ENCODE measurements at places on chromosomes 6 and 20. TPM values are rescaled to one million over a fixed set of nuclear protein-coding genes. Genes with fewer than 3 reads are reported as not detected.

GRCh38 chr6:28988536-28989311, 16.4 kb downstream of the ZNF311 start:
- H3K4me3 ChIP-seq, result peak overlapping the region; percentile 14
- no peak for DNase-seq
- H3K4me1 ChIP-seq, result no peaks in the 10 kb centered on the region
- H3K27ac ChIP-seq, result no peak overlapping the region
- no peaks in the 10 kb centered on the region for H3K27me3 ChIP-seq
- no peaks in the 10 kb centered on the region for H3K36me3 ChIP-seq

Gene LTB
- 1.4 TPM for polyA plus RNA-seq

DNA sequence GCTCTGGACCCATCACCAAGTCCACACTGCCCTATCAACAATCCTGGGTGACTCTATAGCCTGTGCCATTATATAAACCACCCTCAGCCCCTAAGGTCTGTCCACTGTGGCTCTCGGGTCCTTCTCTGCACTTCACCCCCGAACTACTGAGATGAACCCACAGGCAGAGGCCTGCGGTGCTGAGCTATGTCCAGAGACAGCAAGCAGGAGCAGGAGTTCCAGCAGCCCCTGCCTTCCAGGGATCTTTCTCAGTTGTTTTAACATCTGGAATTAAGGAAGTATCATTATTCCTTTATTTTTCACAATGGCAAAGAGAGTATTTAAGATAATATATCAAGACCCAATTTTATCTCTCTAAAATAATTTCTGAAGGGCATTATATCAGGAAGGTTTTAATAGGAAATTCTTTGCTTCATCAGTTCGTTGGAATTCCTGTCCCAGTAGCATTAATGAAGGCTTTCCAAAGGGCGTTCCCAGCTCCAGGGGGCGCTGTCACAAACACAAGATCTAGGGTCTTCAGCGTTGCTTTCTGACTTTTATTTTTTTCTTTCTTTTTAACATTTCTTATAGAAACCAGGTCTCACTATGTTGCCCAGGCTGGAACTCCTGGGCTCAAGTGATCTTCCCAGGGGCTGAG, 27.3 kb downstream of the RRBP1 start:
- no peak overlapping the region for H3K27ac ChIP-seq
- no peak overlapping the region for H3K4me3 ChIP-seq
- DNase-seq, result no peak
- peaks cover 27% of the 10 kb centered on the region for H3K36me3 ChIP-seq
- H3K4me1 ChIP-seq, result peaks cover 51% of the 10 kb centered on the region
- H3K27me3 ChIP-seq, result no peaks in the 10 kb centered on the region

Gene C6orf118
- polyA plus RNA-seq, result 0.19 TPM

GRCh38 chr6:16471222-16471909, 233.0 kb downstream of the GMPR start:
- H3K4me3 ChIP-seq, result no peak overlapping the region
- no peak for DNase-seq
- H3K27me3 ChIP-seq, result no peaks in the 10 kb centered on the region
- H3K36me3 ChIP-seq, result no peaks in the 10 kb centered on the region

GRCh38 chr20:62161347-62161746, 17.8 kb downstream of the SS18L1 start:
- DNase-seq, result no peak
- H3K27ac ChIP-seq, result no peak overlapping the region
- no peak overlapping the region for H3K4me3 ChIP-seq

GRCh38 chr6:14211562-14211942, 94.0 kb downstream of the CD83 start:
- H3K27me3 ChIP-seq, result no peaks in the 10 kb centered on the region
- H3K27ac ChIP-seq, result no peak overlapping the region
- H3K4me1 ChIP-seq, result no peaks in the 10 kb centered on the region
- peak overlapping the region; percentile 35 for H3K4me3 ChIP-seq
- DNase-seq, result no peak

- no peaks in the 10 kb centered on the region for H3K4me1 ChIP-seq
- no peak overlapping the region for H3K4me3 ChIP-seq
- H3K36me3 ChIP-seq, result no peaks in the 10 kb centered on the region
- no peak overlapping the region for H3K27ac ChIP-seq
- no peak for DNase-seq
- H3K27me3 ChIP-seq, result no peaks in the 10 kb centered on the region
These were observed 293.5 kb downstream of the SMOC2 start for GRCh38 chr6:168734523-168734922.

DNA sequence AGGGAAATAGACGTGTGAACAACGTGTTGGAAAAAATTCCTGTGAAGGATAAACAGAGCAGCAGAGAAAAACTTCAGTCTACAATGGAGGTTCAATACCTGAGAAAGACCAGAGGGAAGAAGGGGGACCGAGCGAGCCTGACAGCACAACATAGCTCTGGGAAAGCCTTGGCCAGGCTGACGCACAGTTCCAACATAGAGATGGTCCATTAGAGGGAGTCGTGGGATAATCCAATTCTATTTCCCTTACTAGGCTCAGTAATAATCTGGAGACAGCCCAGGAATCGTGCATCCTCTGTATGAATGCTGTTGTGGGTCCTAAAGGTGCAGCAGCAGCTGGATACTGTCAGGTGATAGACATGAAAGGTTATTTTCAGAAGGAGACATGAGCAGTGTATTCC, 370.8 kb upstream of the BTBD3 start:
- peaks cover 10% of the 10 kb centered on the region for H3K4me1 ChIP-seq
- H3K27me3 ChIP-seq, result no peaks in the 10 kb centered on the region

- H3K36me3 ChIP-seq, result no peaks in the 10 kb centered on the region
- no peaks in the 10 kb centered on the region for H3K27me3 ChIP-seq
- H3K27ac ChIP-seq, result no peak overlapping the region
- no peaks in the 10 kb centered on the region for H3K4me1 ChIP-seq
- no peak for DNase-seq
These were observed 378.8 kb upstream of the NRSN1 start for GRCh38 chr6:23747239-23747638.

- peak overlapping the region; percentile 70 for H3K27ac ChIP-seq
- H3K36me3 ChIP-seq, result no peaks in the 10 kb centered on the region
- peak overlapping the region; percentile 86 for H3K4me3 ChIP-seq
- peaks cover 7% of the 10 kb centered on the region for H3K4me1 ChIP-seq
- H3K27me3 ChIP-seq, result no peaks in the 10 kb centered on the region
These were observed 691 bp downstream of the ASF1A start for GRCh38 chr6:118894425-118895260.

DNA sequence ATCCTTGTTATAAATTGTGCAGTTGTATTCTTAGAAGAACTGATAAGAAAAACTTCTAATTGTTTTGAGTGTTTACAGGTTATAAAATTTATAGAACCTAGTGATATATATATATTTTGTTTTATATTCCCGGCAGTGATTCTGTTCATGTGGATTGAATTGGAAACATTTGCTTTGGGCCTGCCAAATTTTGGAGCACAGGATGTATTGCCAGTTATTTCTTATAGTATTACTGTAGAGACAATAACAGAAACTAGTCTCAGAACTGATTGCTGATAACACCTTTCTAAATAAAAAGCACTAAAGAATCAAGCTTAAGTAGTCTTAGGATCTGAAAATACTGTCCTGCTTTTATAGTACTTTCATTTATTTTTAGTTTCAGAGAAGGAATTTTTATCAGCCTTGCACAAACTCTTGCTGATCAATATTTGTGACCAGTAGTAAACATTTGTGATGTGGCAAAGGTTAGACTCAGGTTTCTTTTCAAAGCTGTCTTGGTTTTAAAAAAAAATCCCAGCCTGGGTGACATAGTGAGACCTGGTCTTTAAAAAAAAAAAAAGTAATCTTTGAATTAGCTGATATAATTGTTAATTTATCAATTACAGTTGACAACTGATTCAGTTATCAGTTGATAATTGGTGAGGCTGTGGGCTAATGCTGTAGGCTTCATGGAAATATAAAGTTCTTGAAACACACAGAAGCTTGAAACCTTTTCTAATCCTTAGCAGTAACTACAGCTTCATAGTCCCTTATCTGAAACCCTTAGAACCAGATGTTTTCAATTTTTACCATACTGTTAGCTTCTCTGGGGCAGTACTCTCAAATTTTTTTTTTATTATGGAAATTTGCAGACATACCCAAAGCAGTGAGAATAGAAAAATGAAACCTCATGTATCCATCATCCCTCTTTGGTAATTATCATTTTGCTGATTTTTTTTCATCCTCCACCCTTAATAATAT, 42.4 kb downstream of the RNGTT start:
- no peaks in the 10 kb centered on the region for H3K36me3 ChIP-seq
- no peak overlapping the region for H3K4me3 ChIP-seq
- H3K27me3 ChIP-seq, result no peaks in the 10 kb centered on the region
- H3K4me1 ChIP-seq, result no peaks in the 10 kb centered on the region
- no peak for DNase-seq

DNA sequence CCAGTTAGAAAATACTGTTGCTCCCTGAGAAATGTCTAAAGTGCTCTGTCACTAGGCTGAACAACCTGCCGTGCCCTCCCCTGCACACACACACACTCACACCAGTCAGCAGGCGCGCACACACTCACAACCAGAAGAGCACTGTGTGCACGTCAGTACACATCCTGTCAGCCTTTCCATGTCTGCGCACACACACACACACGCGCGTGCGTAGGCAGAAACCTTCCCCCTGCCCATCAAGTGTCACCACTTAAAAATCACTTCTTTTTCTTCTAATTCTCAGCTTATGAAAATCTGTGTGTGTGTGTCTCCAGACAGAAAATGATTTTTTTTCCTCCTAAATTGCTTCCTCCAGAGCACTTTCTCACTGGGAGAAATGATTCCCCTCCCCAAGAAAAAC, 100.3 kb downstream of the EDN3 start:
- H3K4me1 ChIP-seq, result peaks cover 5% of the 10 kb centered on the region
- no peaks in the 10 kb centered on the region for H3K36me3 ChIP-seq
- H3K27ac ChIP-seq, result no peak overlapping the region

DNA sequence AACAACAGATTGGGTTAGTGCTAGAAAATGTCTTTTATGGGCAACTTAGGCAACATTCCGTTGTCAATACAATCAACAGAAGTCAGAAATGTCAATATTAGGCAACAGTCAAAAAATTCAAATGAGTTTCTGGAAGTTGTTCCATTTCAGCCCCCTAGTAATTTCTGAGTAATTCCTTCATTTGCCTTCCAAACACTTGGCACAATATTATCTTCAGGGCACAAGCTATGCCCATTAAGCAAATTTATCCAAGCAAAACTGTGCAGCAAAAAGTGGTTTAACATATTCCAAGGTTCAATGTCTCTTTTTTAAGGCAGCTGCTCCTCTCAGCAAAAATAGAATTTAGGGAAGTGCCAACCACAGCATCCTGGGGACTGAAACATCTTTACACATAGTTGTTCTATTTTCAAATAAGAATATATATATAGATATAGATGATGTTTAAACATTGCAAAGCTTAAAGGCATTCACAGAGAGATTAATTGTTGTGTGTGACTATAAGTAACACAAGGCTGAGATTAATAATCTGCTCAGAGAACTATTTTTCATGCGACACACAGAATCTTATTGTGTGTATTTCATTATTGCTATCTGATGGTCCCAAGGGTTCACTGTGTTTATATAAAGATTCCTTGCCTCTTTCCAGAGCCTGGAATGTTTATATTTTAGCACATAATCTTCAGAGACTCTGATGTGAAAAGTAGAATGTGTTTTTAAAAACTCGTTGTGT, 75.2 kb upstream of the ADTRP start:
- peaks cover 16% of the 10 kb centered on the region for H3K4me1 ChIP-seq
- no peak for DNase-seq
- H3K4me3 ChIP-seq, result no peak overlapping the region
- no peaks in the 10 kb centered on the region for H3K36me3 ChIP-seq

- no peaks in the 10 kb centered on the region for H3K27me3 ChIP-seq
- H3K4me3 ChIP-seq, result peak overlapping the region; percentile 49
- no peaks in the 10 kb centered on the region for H3K4me1 ChIP-seq
- no peaks in the 10 kb centered on the region for H3K36me3 ChIP-seq
- H3K27ac ChIP-seq, result peak overlapping the region; percentile 85
- DNase-seq, result peak; percentile 68
These were observed 80.4 kb upstream of the BTN3A2 start for GRCh38 chr6:26284537-26285142.

- no peak overlapping the region for H3K27ac ChIP-seq
- no peaks in the 10 kb centered on the region for H3K4me1 ChIP-seq
- no peaks in the 10 kb centered on the region for H3K36me3 ChIP-seq
- no peak for DNase-seq
- no peak overlapping the region for H3K4me3 ChIP-seq
These were observed 335.8 kb upstream of the NT5E start for GRCh38 chr6:85113934-85114580.

Gene MYBL2
- polyA plus RNA-seq, result 14.5 TPM

GRCh38 chr6:141354191-141354955, 778.4 kb upstream of the GJE1 start:
- no peak for DNase-seq
- no peaks in the 10 kb centered on the region for H3K4me1 ChIP-seq
- H3K4me3 ChIP-seq, result no peak overlapping the region
- H3K36me3 ChIP-seq, result no peaks in the 10 kb centered on the region
- no peak overlapping the region for H3K27ac ChIP-seq
